DMS 273 treated with DMSO at 0.1 percent for 48 hours (cell line): ENCODE measurements at places on chromosomes 3 and 15.
A peak's percentile ranks its signal among the peaks of the same experiment; 100 is the strongest.

GRCh38 chr3:8443829-8444791, 57.5 kb upstream of the LMCD1 start:
- peak; percentile 39 for DNase-seq

- DNase-seq: no peak
These were observed 24.0 kb downstream of the GTF2E1 start for GRCh38 chr3:120766576-120766975.

DNA sequence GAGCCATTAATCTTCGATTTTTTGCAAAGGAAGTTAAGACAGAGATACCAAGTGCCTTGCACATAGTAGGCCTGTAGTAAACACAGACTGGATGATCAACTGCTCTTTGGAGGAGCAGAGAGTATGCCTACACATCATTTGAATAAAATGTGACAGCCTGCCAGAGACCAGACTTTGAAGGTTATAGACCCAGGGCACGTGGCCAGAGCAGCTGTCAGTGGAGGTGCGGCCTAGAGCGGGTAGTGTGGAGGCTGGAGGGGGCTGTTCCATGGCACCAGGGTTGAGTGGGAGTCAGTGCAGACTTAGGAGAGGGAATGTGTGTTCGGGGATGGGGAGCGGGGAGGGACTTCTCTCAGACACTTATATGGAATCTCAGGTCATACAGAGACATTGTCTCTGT, 80.8 kb downstream of the SMAD3 start:
- peak; percentile 9 for DNase-seq

GRCh38 chr15:37099319-37100108, 835 bp downstream of the MEIS2 start:
- DNase-seq: no peak

DNA sequence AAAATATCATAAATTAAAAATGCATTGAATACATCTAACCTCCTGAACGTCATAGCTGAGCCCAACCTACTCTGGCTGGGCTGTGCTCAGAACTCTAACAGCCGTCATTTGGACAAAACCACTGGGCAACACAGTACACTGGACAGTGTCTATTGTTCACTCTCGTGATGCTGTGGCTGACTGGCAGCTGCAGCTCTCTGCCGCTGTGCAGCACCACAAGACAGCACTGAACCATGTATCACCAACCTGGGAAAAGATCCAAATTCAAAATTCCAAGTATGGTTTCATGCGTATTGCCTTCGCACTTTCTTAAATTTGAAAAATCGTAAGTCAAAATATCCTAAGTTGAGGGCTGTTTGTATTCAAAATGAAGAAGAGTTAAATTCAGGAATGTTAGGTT, 145.1 kb upstream of the CNTN4 start:
- no peak for DNase-seq

GRCh38 chr3:78738833-78739232, 1029.0 kb downstream of the ROBO1 start:
- no peak for DNase-seq

- no peak for DNase-seq
These were observed 683 bp upstream of the CPEB1 start for GRCh38 chr15:82647835-82648256.
